Thoracic aorta (tissue), 2 donors: ENCODE measurements at places on chromosomes 1 and 21.

DNA sequence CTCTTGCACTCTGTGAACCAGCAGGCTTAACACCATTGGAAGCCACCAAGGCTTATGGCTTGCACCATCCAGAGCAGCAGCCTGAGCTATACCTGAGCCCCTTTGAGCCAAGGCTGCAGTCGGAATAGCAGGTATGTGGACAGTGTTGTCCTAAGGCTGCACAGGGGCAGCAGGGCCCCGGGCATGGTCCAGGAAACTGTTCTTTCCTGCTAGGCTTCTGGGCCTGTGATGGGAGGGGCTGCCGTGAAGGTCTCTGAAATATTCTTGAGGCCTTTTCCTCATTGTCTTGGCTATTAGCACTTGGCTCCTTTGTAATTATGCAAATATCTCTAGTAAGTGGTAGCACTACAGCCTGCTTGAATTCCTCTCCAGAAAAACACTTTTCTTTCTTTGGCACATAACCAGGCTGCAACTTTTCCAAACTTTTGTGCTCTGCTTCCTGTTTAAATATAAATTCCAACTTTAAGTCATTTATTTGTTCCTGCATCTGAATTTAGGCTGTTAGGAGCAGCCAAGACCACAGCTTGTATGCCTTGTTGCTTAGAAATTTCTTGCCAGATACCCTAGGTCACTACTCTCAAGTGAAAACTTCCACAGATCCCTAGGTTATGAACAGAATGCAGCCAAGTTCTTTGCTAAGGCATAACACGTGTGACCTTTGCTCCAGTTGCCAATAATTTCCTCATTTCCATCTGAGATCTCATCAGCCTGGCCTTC, 5.2 kb downstream of the KRTAP20-4 start:
- H3K4me1 ChIP-seq = no peaks in the 10 kb centered on the region
- H3K4me3 ChIP-seq = no peak overlapping the region
- no peak for DNase-seq
- H3K27me3 ChIP-seq = no peaks in the 10 kb centered on the region

DNA sequence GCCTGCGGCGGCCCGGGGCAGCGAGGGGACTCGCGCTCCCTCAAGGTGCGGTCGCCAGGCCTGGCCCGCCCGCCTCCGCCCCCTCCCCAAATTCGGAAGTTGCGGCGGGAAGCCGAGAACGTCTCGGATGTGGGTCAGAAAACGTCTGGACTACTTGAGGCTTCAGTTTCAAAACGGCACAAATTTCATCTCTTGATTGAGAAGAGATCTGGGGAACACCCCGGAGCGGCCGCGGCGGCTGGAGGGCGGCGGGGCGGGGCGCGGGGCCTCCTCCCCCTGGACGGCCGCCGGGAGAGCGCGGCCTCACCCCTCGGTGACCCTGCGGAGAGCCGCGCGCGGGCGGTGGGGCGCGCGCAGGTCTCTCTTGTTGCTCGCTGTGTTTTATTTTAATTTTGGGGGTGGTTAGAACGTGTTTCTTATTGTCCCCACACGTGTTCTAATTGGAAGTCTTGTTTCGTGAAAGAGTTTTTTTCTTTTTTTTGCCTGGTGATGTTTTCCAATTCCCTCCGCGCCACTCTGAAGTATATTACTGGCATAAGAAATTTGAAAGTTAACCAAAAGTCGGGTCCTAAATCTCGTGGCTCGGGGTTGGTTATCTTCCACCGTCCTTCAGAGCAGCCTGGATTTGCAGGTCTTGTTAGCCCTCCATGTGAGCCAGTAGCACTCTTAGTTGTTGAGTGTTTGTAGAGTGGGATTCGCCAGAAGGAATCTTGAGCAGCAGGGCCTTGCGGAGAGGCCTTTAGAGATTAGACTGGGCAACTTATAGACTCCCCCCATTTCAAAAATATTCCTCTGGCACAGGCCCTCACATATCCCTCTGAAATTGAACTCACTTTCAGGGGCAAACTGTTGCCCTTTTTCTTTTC, 749 bp downstream of the PCBP3 start:
- H3K4me1 ChIP-seq = peaks cover 25% of the 10 kb centered on the region
- no peaks in the 10 kb centered on the region for H3K36me3 ChIP-seq
- H3K4me3 ChIP-seq = peak overlapping the region; percentile 67

GRCh38 chr1:151132335-151133017, 14.0 kb downstream of the SEMA6C start:
- peak overlapping the region; percentile 70 for H3K4me3 ChIP-seq
- H3K36me3 ChIP-seq = peaks cover 5% of the 10 kb centered on the region
- H3K4me1 ChIP-seq = no peaks in the 10 kb centered on the region

GRCh38 chr1:150061632-150062101, 5.9 kb upstream of the VPS45 start:
- no peaks in the 10 kb centered on the region for H3K27me3 ChIP-seq
- H3K27ac ChIP-seq = peak overlapping the region; percentile 63
- peak; percentile 22 for DNase-seq
- no peaks in the 10 kb centered on the region for H3K36me3 ChIP-seq
- no peak overlapping the region for H3K4me3 ChIP-seq
- H3K4me1 ChIP-seq = peaks cover 18% of the 10 kb centered on the region

GRCh38 chr1:29876902-29877301, 640.6 kb downstream of the PTPRU start:
- no peaks in the 10 kb centered on the region for H3K36me3 ChIP-seq
- no peak overlapping the region for H3K27ac ChIP-seq
- no peaks in the 10 kb centered on the region for H3K27me3 ChIP-seq
- DNase-seq = no peak

DNA sequence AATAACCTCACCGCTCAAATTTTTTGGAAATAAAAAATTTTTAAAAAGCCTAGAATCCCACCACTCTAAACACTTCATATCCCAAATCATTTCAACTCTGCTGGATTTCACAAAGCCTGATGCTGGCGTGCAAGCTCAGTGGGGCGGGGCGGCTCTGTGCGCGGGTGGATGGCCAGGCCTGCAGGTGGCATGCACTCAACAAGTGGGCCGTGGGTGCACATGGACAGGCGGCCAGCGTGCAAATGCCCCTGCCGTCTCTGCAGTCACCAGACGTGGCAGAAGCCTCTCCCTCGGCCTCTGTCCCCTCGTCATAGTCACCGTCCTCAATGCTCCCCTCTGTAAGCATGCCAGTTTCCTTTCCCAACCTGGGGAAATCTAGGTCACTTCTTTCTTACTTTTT, 6.6 kb upstream of the PDE9A start:
- no peak for DNase-seq
- H3K36me3 ChIP-seq = no peaks in the 10 kb centered on the region
- no peak overlapping the region for H3K4me3 ChIP-seq
- H3K27me3 ChIP-seq = no peaks in the 10 kb centered on the region

DNA sequence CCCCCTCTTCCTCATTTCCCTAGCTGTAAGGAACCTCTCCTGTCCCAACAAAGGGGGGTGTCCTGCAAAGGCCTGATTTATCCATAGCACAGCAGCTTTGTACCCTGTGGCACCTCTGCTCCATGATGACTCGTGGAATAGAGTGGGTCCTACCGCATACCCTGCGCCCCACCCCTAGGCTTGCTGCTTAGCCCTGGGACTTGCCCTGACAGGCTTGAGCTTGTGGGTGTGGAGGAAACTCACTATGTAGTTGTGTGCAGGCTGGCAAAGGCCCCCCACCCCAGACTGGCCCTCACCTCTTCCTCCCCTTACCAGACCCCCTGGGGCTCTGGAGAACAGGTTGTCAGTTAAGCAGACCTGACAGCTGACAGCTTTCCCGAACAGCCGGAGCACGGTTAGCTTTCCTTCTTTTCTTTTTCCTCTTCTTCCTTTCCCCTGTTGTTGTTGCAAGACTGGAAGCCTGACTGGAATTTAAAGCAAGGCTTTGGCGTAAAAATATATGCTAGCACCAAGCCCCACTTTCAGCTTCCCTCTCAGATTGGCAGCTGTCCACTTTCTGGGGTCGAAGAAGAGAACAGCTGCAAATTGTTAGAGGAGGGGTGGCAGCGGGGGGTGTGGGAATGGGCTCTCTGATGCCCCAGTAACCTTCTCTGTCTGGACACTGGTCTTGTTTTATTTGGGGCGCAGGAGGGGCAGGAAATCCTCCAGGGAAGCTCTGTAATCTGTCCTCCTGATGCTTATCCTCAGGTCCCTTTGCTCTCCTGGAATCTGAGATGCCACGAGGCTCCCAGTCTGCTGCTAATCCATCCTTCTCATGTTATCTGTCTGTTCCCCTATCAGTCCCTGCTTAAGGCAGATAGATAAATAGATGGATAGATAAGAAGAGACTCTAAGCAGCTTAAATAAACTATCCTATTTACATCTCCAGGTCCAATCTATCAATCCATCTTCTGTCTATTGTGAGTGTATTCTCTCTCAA, 134.6 kb downstream of the BRINP2 start:
- DNase-seq = no peak
- H3K4me1 ChIP-seq = peaks cover 19% of the 10 kb centered on the region

- no peak overlapping the region for H3K4me3 ChIP-seq
- H3K27me3 ChIP-seq = no peaks in the 10 kb centered on the region
- H3K27ac ChIP-seq = no peak overlapping the region
- no peak for DNase-seq
- H3K4me1 ChIP-seq = no peaks in the 10 kb centered on the region
- H3K36me3 ChIP-seq = no peaks in the 10 kb centered on the region
Observed at GRCh38 chr1:172167796-172168596, 252.5 kb upstream of the C1orf105 start.

DNA sequence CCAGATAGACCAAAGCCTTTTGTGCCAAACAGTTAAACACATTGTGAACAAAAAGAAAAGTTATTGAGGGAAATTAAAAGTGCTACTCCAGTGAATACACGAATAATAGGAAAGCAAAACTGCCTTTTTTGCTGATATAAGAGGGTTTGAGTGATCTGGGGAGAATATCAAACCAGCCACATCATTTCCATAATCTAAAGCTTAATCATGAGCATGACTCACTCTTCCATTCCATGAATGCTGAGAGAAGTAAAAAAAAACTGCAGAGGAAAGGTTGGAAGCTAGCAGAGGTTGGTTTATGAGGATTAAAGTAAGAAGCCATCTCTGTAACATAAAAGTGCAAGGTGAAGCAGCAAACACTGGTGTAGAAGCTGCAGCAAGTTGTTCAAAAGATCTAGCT, 350.6 kb upstream of the NCAM2 start:
- H3K27ac ChIP-seq = no peak overlapping the region
- no peaks in the 10 kb centered on the region for H3K27me3 ChIP-seq
- H3K4me3 ChIP-seq = no peak overlapping the region
- no peaks in the 10 kb centered on the region for H3K4me1 ChIP-seq
- DNase-seq = no peak
- no peaks in the 10 kb centered on the region for H3K36me3 ChIP-seq

GRCh38 chr1:58999676-59000075, 215.8 kb upstream of the JUN start:
- H3K36me3 ChIP-seq = no peaks in the 10 kb centered on the region
- no peak overlapping the region for H3K27ac ChIP-seq
- no peak for DNase-seq
- H3K4me3 ChIP-seq = no peak overlapping the region

DNA sequence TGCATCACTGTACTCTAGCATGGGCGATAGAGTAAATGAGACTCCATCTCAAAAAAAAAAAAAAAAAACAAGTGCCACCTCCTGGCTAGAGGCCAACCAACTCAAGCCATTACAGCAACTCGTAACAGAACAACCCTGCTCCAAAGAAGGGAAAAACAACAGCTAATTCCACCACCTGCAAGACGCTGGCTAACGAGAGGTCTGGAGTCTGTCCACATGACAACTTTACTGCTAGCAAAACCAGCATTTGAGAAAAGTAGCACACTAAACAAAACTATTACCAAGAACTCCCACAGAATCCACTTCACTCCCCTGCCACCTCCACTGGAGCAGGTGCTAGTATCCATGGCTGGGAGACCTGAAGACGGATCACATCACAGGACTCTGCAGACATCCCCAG, 24.1 kb upstream of the EGLN1 start:
- DNase-seq = no peak
- H3K36me3 ChIP-seq = no peaks in the 10 kb centered on the region
- no peak overlapping the region for H3K27ac ChIP-seq
- no peaks in the 10 kb centered on the region for H3K4me1 ChIP-seq
- no peaks in the 10 kb centered on the region for H3K27me3 ChIP-seq
- H3K4me3 ChIP-seq = no peak overlapping the region

DNA sequence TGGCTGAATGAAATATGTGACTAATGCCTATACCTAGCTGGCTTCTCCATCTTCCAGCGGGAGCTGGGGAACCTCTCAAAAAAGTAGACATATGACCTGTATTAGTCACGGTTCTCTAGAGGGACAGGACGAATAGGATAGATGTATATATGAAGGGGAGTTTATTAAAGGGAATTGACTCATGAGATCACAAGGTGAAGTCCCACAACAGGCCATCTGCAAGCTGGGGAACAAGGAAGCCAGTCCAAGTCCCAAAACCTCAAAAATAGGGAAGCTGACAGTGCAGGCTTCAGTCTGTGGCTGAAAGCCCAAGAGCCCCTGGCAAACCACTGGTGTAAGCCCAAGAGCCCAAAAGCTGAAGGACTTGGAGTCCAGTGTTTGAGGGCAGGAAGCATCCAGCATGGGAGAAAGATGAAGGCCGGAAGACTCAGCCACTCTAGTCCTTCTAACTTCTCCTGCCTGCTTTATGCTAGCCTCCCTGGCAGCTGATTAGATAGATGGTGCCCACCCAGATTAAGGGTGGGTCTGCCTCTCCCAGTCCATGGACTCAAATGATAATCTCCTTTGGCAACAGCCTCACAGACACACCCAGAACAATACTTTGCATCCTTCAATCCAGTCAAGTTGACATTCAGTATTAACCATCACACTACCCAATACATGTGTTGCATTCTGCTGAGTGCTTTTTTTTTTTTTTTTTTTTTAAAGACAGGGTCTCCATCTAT, 19.6 kb downstream of the OLIG1 start:
- H3K36me3 ChIP-seq = no peaks in the 10 kb centered on the region
- peaks cover 16% of the 10 kb centered on the region for H3K4me1 ChIP-seq
- DNase-seq = no peak
